Skeletal muscle cell (primary cell): ENCODE measurements at places on chromosomes 16 and 17.
A peak's percentile ranks its signal among the peaks of the same experiment; 100 is the strongest.

- no peak for DNase-seq
Observed at GRCh38 chr16:89749637-89750036, 28.3 kb downstream of the ZNF276 start.

- DNase-seq: peak; percentile 83
Observed at GRCh38 chr17:56186222-56186786, 33.0 kb downstream of the ANKFN1 start.

DNA sequence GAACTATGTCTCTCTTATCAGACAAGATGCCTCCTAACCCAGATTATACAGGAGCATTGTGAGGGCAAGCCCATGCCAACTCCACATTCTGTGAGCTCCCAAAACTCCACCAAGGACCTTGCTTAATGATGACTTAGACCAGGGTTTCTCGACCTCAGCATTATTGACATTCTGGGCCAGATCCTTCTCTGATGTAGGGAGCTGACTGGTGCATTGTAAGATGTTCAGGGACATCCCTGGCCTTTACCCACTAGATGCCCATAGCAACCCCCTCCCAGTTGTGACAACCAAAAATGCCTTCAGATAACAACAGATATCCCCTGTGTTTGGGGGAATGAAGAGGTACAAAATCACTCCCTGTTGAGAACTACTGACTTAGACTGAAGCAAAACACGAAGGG, 43.6 kb downstream of the HOXB1 start:
- no peak for DNase-seq

DNA sequence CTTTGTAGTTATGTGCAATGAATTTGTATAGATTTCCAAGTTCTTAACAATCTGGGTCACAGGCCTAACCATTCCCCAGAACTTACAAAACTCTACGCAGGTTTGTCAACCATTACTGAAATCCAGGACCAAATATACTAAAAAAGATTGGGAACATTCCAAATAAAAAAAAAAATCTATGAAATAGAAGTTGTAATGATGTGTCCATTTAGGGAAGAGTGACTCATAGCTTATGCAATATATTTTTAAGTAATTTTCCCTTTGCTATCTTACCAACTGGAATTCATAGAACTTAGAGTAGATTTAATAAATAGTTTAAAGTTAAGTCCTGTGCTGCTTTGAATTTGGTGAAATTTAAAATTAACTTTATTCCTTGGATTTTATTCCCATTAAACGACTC, 393.2 kb downstream of the PMP22 start:
- peak; percentile 31 for DNase-seq

- DNase-seq: no peak
Observed at GRCh38 chr17:67105213-67105612, 60.9 kb downstream of the CACNG1 start.

- no peak for DNase-seq
Observed at GRCh38 chr16:3646348-3646920, 8.1 kb upstream of the DNASE1 start.

DNA sequence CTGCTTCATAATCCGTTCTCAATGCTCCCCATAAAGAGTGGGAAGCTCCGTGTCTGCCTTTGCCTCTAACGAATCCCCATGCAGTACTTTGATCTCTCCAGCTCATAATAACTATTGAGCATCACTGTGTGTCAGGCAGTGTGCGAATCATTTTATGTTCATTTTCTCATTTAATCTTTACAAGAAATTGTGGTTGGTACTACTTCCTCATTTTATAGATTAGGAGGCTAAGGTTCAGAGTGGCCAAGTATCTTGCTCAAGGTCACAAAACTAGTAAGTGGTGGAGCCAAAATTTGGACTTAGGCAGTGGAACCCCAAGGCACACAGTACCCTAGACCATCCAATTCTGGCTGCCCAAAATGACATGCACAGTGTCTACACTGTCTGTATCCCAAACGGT, 44.8 kb downstream of the ABCC12 start:
- DNase-seq: no peak

DNA sequence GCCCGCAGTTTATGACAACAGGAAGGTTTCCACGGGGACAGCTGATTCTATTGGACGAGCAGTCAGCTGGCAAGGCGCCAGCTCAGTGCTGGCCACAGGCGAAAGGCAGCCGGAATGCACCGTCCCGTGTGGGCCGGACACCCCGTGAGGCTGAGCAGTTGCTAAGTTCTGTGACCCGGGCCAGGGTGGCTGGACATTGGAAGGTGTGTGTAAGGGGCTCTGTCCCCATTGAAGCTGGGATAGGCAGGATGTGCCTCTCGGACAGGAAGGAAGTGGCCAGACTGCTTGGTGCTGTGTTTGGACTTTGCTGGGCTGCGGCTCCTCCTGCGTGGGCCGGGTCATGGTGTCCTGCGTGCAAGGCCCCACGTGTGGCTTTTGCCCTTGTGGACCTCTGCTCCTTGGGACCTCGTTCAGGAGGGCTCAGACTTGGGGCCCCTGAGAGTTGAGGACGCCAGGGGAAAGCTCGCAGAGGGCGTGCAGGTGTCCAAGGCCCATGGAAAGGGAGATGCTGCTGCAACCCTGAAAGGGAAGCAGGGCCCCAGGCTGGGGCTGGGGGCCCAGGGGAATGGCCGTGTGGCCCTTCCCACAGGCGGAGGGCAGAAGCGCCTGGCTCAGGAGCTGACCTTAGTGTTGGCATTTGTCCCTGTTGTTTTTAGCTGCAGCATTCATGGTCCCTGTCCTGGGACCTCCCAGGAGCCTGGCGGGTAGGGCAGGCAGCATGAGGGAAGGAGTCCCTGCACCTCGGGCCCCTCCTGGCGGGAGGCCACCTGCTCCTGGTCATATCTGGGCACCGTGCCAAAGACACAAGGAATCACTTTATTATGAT, 10.0 kb downstream of the BAIAP2 start:
- no peak for DNase-seq

DNA sequence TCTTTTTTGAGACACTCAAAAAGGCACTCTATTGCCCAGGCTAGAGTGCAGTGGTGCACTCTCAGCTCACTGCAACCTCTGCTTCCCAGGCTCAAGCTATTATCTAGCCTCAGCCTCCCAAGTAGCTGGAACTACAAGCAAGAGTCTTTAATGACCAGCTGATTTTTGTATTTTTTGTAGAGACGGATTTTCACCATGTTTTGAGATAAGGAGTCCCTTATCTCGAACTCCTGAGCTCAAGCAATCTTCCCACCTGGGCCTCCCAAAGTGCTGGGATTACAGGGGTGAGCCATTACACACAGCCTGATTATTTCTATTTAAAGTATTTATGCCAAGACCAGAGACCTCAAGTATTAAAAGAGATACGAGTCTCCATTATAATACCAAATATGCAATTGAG, 566.1 kb upstream of the CA10 start:
- no peak for DNase-seq

GRCh38 chr17:27807567-27808470, 7.5 kb upstream of the NOS2 start:
- no peak for DNase-seq

DNA sequence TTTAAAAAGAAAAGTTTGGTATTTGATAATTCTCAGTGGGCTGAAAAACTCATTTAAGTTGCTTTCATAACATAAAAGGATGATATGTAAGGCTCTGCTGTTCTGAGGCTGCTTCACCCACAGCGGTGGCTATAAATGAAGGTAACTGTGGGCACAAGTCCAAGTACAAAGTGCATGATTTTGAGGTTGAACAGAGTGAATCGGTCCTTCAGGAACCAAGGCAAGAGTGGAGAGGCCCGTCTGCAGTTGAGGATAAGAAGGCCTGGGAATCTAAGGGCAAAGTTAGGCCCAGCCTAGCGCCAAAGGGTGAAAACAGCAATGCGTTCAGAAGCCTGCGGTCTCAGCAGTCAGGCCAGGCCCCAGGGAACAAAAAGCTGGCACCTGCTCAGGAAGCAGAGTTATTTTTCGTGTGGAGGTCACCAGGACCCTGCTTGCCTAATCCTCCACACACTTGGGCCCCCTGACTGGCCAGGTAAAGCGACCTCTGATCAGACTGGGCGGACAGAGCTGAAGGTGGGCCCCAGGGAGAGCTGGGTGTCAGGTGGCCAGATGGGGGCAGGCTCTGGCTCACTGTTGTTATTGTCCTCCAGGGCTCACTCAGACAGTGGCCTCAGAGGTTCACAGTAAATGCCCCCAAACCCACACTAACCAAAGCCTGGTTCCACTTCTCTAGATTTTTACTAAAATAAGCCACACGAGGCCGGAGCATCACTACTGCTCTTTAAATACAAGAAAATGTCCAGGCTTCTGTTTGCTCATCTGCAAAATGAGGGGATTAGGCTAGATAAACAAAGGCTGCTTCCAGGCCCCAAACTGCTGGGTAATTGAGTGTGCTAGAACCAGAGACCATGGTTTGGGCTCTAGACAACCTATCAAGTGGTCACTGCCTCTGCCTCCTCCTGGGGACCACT, 46.5 kb downstream of the TEX2 start:
- DNase-seq: no peak

- no peak for DNase-seq
Observed at GRCh38 chr16:11502239-11502638, 84.5 kb downstream of the LITAF start.

GRCh38 chr17:12485361-12485906, 180.3 kb upstream of the MYOCD start:
- DNase-seq: no peak

DNA sequence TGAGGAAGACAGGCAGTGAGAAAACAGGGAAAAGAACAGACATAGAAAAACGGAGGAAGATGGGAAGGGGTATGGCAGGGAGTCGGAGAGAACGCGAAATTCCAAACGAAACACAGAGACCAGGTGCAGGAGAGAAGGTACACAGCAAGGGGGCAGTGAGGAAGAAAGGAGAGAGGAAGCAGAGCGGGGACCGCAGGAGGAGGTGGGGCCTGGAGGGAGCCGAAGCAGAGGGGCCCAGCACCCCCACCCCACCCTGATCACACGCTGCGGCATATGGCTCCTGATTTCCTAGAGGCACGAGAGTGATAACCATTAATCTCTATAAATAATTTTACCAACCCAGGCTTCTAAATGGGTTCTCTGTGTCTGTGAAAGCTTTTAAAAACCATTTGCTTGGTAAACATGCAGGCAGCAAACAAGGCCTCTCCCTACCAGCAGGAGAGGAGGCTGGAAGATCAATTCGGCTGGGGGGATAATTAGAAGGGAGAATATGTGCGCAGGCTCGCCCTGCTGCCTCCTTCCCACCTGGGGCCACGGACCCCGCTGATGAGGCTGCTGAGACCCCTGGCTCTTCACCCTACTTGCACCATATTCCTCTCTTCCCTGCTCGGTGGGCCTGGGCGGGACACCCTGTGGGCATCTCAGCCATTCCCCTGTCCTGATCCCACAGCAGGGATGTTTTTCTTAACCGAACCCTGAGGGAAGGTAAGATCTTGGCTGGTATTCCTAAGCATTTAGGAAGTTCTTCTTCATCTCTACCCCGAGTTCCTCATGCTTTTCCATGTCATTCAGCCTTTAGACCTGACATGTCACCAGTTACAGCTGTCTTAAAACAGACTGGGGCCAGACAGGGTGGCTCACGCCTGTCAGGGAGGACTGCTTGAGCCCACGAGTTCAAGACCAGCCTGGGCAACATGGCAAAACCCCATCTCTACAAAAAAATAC, 86.7 kb downstream of the TMEM132E start:
- DNase-seq: no peak

- no peak for DNase-seq
Observed at GRCh38 chr17:66364508-66364907, 62.1 kb downstream of the PRKCA start.

GRCh38 chr16:82993926-82994325, 367.2 kb downstream of the CDH13 start:
- no peak for DNase-seq

GRCh38 chr17:50149091-50149416, 1.4 kb downstream of the PPP1R9B start:
- no peak for DNase-seq

DNA sequence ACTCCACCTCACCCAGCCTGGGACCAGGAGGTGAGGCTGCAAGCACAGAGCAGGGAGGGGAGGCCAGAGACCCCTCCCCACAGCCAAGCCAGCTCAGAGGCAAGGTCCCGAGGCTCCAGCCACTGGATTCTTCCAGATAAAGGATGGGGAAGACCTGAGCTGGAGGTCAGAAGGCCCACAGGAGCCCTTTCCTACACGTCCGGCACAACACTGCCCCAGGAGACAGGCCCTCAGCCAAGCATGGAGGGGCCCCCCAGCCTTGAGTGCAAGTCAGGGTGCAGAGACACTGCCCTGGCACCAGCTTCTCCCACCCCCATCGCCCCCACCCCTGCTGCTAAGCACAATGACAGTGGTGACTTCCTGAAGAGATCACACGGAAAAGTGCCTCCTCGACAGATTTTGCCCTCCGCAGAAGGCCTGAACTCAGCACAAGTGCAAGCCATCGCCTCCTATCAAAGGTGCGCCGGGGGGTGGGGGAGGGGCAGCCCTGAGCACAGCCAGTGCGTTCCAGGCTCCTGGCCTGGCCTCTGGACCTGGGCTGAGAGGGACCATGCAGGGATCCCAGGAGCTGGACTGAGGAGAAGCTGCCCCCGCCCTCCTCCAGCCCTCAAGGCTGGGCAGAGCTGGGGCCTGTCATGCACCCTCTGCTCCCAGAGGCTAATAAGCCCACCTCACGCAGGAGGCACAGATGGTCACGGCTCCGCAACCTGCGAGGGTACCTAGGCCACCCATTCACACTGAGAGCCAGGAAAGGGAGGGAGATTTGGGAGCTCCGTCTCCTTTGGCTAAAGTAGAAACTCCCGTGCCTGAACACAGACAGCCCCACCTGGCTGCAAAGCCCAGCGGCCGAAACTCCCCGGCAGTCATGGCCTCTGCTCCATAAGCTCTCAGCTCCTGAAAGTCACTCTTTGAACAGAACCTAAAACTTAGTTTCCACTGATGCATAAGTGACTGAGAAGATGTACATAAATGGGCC, 2.7 kb downstream of the MAFG start:
- no peak for DNase-seq

DNA sequence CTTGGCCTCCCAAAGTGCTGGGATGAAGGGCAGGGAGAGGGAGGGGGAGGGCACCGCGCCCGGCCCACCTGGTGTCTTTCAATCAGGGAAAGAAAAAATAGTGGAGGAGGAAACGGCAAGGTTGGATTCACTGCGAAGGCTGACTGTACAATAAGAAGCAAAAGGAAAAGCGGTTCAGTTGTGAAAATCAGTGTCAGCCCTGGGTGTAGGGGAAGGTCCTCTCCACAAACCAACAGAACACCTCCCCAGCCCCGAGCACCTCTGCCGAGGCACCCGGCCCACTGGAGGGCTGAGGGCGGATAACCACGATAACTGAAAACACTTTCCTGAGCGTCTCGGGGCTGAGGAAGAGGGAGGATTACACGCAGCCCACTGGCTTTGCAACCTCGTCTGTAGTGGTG, 1.4 kb upstream of the SPG7 start:
- no peak for DNase-seq

DNA sequence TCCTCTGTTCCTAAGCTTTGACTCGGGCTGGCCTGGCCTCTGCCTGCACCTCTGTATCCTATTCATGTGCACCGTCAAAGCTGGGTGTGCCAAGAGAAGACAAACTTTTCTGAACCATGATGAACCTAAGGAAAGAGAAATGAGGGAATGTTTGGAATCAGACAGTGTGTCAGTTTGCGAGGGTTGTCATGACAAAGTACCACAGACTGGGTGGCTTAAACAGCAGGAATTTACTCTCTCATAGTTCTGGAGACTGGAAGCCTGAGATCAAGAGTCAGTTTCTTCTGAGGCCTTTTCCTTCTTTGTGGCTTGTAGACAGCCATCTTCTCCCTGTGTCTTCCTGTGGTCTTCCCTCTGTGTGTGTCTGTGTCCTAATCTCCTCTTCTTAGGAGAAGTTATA, 129.0 kb downstream of the KATNIP start:
- DNase-seq: no peak
